ENCODE measurements at places on chromosomes 7 and 10.

GRCh38 chr10:53314876-53315275, 542.3 kb upstream of the MBL2 start:
- peak; percentile 33 for DNase-seq

GRCh38 chr10:112269266-112269665, 13.9 kb upstream of the TECTB start:
- no peak for DNase-seq

DNA sequence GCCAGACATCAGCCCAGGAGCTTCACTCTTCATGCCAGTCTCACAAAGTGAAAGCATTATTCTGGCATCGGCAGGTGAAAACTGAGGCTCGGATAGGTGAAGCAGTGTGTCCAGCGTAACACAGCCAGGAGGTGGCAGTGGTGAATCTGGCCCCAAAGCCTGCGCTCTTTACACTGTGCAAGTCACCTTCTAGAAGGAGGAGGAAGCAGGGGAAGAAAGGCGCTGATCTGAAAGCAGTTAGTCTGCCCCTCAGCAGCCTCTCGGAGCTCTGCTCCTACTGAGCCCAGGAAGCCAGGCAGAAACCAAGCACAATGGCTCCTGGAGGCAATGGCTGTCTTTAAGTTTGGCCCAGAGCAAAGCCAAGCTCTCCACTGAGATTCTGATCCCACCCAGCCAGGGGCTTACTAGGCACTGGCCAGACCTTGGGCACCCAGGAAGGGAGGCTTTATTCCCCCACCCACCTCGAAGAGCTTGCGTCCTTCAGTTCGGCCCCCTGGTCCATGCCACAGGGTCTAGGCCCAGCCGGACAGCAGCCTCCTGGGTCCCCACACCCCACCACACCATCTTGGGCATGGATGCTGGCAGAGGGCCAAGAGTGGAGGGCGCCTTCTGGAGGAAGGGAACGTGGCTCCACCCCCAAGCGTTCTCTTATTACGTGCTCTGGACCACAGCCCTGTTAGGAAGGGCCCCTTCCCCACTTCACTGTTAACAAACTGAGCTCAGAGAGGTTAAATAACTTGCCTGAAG, 104.5 kb downstream of the GRID1 start:
- DNase-seq: no peak

DNA sequence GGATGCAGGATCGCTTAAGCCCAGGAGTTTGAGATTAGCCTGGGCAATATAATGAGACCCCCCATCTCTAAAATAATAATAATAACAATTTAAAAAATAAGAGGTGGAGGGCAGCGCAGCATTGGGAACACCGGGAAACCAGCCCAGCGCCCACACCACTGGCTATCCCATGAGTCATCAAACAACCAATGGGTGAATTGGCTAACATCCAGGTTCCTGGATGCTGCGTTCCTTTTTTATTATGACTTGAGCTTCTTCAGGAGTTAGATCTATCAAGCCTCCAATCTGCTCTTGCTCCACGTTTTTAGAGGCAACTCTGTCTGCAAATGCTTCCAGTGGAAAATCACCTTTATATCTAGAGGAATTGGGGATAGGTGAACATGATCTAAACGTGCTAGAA, 10.0 kb upstream of the LRRC4 start:
- peak; percentile 19 for DNase-seq

Measured in HTR-8/SVneo (cell line).